Dermis microvascular lymphatic vessel endothelial cell (primary cell): ENCODE measurements at places on chromosomes 4 and X. TPM values are rescaled to one million over a fixed set of nuclear protein-coding genes. Genes with fewer than 3 reads are reported as not detected.

ZCCHC12 gene
- total RNA-seq: under 0.01 TPM in 1 of 2 replicates, not detected in the other

SOD3 gene
- not detected in 2 replicates for total RNA-seq

- DNase-seq: peak; percentile 83
Measured at GRCh38 chr4:159390648-159391047, 287.8 kb downstream of the RAPGEF2 start.

ARR3 gene
- total RNA-seq: not detected in 2 replicates

DNA sequence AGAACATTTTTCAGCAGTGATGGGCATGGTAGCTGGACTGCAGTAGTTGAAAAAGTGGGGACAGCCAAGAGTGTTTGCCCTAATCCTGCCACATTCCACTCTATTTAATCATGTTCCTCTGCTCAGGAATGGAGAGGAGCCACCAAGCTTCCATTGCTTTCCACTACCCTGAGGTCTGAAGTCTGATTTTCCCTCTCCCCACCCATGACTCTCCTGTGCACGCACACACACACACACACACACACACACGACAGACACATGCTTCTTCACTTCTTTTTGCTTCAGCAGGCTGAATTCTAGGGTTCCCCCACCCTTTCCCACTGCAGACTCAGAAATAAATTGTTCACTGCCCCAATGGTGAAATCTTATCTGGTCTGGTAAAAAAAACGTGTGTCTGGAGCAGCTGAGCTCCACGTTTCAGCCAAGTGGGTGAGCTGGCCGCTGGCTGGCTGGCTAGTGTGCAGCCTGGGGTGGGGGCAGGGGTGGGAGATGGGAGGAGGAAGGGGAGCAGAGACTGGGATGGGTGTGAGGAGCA, 142.7 kb upstream of the NALF2 start:
- DNase-seq: no peak

GAGE12J gene
- total RNA-seq: not detected in 2 replicates

DNA sequence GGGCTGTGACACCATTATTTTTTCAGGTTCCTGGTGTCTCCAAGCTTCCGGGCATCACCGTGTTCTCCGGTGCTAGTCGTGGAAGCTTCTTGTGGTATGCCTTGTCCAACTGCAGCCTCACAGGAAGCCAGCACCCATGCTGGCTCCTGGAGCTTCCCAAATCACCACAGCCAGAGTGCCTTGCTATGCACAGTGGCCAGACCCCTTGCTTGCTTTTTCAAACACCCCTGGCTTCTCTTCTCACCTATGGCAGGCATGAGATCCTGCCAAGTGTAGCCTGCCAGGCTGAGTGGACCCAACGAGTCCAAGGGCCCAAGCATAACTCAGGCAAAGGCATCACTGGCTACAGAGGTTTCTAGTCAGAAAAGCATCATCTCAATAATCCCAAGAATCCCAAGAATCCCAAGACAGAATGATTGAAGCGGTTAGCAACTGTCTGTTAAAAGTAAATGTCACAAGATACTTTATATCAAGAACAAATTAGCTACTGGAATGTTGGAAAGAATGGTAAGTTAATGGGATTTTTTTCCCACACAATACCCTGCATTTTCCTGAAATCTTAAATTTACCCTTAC, 1522.9 kb downstream of the PCDH18 start:
- no peak for DNase-seq

TREX2 gene
- 2.3 and 7.6 TPM in 2 replicates for total RNA-seq

RELL1 gene
- total RNA-seq: 92.8 and 106 TPM in 2 replicates

KCTD8 gene
- 0.13 TPM in 2 replicates for total RNA-seq

GRCh38 chr4:95466791-95467190, 82.0 kb downstream of the UNC5C start:
- no peak for DNase-seq

- DNase-seq: no peak
Measured at GRCh38 chr4:140876615-140877364, 120.6 kb upstream of the TBC1D9 start.

VGLL1 gene
- not detected in 2 replicates for total RNA-seq

PFKFB1 gene
- total RNA-seq: 0.13 TPM in 2 replicates

MTMR8 gene
- total RNA-seq: 0.26 and 0.51 TPM in 2 replicates

DNA sequence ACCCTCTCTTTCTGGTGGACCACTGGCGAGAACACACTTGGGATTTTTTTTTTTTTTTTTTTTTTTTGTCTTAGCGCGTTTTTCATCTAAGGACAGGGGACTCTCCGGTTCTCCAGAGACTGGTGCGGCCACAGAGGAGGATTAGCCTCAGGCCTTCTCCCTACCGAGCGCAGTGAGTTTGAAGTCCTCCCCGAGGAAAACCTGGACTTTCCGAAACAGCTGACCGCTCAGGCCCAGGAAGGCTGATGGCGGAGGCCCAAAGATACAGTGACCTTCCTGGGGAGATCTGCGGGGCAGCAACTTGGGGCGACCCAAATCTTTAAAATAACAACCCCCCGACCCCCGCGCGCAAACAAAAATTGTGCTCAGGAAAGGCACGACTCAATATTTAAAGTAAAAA, 9.2 kb downstream of the NKX3-2 start:
- no peak for DNase-seq

DNA sequence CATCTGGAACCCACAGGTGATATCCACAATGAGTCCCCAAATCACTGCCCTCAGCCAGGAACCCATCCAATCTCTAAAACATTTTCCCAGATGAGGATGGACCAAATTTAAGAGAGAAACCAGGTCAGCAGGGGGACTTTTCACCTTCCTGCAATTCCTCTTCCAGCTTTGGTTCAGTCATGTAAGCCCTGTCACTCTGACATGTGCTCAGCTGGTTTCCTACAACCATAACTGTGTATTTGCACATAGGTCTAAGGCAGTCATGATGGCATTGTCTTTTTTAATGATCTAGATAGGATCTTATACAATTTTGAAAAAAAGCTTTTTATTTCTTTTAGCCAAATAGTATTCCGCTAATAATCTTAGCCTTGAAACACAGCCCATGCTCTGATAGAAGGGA, 6.5 kb downstream of the CXXC4 start:
- DNase-seq: no peak
